ENCODE measurements at places on chromosomes 2 and 18.
A peak's percentile ranks its signal among the peaks of the same experiment; 100 is the strongest.

GRCh38 chr2:101120124-101120996 is 30.8 kb downstream of the TBC1D8 start:
- peak; percentile 32 for DNase-seq

DNA sequence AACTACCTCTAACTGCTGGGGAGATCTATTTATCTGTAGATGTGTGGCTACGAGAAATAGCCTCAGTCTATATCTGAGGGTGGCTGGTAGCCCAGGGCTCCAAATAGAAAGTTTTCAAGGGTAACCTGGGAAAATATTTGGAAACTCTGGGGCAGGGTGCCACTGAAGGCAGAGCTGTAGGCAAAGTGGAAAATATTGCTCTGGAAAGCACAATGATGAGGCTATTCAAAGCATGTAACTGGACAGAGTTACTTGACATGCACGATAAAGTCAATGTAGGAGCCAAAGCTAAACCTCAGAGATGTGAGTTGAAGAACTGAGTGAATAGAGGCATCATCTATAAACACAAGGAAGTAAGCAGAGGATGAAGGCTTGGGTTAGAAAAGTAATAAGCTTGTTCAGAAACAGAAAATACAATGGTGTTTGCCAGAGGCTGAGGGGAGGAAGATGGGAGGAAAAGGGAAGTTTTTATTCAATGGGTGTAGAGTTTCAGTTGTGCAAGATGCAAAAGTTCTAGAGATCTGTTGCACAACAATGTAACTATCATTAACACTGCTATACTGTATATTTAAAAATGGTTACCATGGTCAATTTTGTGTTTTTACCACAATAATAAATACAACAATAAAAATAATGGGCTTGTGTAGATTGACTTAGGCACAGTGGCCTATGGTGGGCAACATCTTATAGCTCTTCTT is 171.6 kb downstream of the MBD2 start:
- DNase-seq = no peak

GRCh38 chr2:23207871-23208270 is 177.1 kb upstream of the KLHL29 start:
- DNase-seq = no peak

GRCh38 chr2:38836791-38837190 is 38.9 kb downstream of the DHX57 start:
- no peak for DNase-seq

GRCh38 chr2:9240745-9241144 is 34.1 kb downstream of the ASAP2 start:
- DNase-seq = no peak

DNA sequence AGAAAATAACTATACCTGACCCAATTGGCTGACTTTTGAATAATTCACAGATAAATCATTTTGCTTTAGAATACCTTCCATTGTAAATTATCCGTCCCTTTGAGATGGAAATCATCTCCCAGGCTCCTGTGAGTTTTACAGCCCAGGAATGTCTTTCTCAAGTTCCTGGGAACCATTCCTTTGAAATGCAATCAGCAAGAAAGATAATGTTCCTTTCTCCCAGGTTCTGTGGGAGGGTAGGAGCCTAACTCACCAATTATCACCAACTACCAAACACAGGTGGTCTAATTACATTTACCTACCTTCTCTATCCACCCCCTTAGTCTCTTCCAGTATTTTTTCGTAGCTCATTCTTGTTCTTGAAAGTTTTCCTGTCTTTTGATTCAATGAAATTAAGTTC is 1016.0 kb downstream of the SOCS6 start:
- no peak for DNase-seq

DNA sequence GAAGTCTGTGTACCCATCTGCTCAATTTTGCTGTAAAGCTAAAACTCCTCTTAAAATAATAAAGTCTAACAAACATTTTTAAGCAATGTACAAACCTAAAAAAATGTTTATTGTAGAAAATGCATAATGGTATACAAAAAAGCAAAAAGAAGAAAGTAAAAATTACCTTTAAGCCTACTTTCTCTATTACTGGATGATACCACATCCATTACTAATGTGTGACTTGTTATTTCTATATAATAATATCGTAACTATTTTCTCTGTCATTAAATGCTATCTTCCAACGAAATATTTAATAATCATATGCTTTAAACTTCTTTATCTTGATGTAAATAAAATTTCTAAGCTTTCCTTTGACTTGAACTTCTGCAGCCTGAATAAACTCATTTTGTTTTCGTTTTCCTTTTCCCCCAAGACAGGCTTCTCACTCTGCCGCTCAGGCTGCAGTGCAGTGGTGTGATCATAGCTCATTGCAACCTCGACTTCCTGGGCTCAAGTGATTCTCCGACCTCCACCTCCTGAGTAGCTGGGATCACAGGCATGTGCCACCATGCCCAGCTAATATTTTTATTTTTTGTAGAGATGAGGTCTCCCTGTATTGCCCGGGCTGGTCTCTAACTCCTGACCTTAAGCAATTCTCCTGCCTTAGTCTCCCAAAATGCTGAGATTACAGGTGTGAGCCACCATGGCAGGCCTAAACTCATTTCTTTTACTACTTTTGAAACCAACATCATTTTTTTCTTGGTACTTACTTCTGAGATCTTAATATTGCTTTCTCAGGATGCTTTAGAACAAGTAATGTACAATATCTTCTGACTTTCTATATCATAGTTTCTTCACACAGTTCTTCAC is 18.1 kb upstream of the DNAH7 start:
- DNase-seq = no peak

DNA sequence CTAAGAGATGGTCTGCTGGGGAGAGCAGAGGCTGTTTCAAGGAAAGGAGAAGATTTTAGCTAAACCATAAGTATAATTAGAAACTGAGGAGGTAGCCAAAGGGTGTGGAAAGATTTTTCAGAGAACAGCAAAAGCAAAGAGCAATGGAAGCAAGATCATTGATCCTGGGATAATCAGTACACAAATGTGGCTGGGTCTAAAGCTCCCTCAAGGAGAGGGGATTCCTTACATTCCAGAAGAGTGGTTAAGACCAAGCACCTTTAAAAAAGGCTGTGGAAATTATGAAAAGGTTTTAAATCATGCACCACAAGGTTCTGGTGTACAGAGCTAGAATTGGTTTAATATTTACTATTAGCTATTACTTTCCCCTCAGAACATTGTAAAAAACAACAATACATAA is 246.0 kb upstream of the UBE2E3 start:
- no peak for DNase-seq

- no peak for DNase-seq
Observed at GRCh38 chr2:174675615-174676014, 78.0 kb upstream of the WIPF1 start.

DNA sequence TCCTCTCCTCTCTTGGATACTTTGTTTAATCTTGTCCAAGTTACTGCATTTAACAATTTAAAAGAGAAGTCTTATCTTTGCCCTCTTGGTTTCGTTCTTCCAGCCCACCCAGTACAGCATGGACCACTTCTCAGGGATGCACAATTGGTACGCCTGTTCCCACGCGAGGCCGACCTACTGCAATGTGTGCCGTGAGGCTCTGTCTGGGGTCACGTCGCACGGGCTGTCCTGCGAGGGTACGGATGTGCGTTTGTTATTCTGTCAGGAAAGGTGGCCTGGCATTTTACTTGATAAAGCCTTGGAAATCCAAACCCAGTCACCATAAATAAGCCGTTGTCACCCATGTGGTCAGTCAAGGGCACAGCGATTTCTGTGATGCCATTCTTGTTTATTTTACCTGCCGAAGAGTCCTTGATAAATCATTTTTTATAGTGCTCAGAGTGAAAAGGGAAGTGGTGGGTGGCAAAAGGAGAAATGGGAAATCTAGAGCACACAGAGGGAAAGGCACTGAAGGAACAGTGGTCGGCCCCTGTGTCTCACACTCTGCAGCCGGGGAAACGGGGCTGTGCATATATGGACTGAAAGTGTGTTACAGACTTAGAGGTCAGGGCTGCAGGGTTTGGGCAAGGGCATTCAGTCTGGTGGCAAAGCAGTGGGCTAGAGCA is 80.5 kb downstream of the DGKD start:
- DNase-seq = no peak

- no peak for DNase-seq
Observed at GRCh38 chr2:104385743-104386142, 468.2 kb upstream of the POU3F3 start.

GRCh38 chr18:21703241-21703820 is 1.2 kb downstream of the ABHD3 start:
- DNase-seq = no peak

All from brain pericyte (primary cell).